ENCODE measurements at places on chromosomes 11 and 22.

- DNase-seq, result no peak
These were observed 84.6 kb downstream of the ZNRF3 start for GRCh38 chr22:28967969-28968368.

- DNase-seq, result no peak
These were observed 20.5 kb upstream of the ACRV1 start for GRCh38 chr11:125701018-125701610.

GRCh38 chr11:67489203-67489884 lies 6.5 kb downstream of the AIP start:
- DNase-seq, result no peak

GRCh38 chr11:57306940-57307565 lies 17.7 kb downstream of the TNKS1BP1 start:
- no peak for DNase-seq

GRCh38 chr11:115676206-115676605 lies 172.0 kb upstream of the CADM1 start:
- DNase-seq, result no peak
